Dermis lymphatic vessel endothelial cell (primary cell): ENCODE measurements at places on chromosomes 11 and 22. TPM values are rescaled to one million over a fixed set of nuclear protein-coding genes. Genes with fewer than 3 reads are reported as not detected.

The CLCF1 gene
- total RNA-seq, result 2.0 and 2.4 TPM in 2 replicates

The SMC1B gene
- total RNA-seq, result not detected in 2 replicates

The ST14 gene
- total RNA-seq, result under 0.01 TPM in 1 of 2 replicates, not detected in the other

The ASCL3 gene
- total RNA-seq, result not detected in 2 replicates

The MOV10L1 gene
- 26.8 and 32.8 TPM in 2 replicates for total RNA-seq

The OR52I2 gene
- not detected in 2 replicates for total RNA-seq

The GSTT2B gene
- total RNA-seq, result 0.77 and 13.5 TPM in 2 replicates

The DBX1 gene
- total RNA-seq, result not detected in 2 replicates

The SLC6A5 gene
- not detected in 2 replicates for total RNA-seq

The GRIA4 gene
- 0.11 TPM in 1 of 2 replicates, not detected in the other for total RNA-seq

The CDC42EP1 gene
- total RNA-seq, result 6.9 and 8.2 TPM in 2 replicates

The FRMD8 gene
- 73.0 and 77.6 TPM in 2 replicates for total RNA-seq

The P2RY6 gene
- 0.11 and 0.17 TPM in 2 replicates for total RNA-seq

The OR8K3 gene
- total RNA-seq, result not detected in 2 replicates

The GPR83 gene
- total RNA-seq, result under 0.01 TPM in 1 of 2 replicates, not detected in the other
